ENCODE measurements at places on chromosomes 7 and 10.

- DNase-seq, result no peak
Measured at GRCh38 chr7:128032605-128033235, 1.5 kb upstream of the LRRC4 start.

DNA sequence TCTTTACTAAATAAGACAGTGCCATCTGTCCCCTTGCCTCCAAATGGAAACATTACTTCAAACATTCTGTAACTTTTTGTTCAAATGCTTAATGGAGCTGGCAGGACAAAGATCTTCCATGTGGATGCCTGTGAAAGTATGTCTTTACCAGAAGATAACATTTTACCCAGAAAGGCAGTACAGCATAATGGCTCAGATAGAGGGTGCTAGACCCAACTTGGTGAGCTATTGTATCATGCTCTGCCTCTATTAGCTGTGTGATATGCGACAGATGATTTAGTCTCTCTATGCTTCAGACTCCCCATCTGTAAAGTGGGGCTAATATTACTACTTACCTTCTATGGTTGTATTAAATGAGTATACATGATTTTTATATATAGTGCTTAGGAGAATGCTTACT is 8.8 kb upstream of the SMKR1 start:
- DNase-seq, result no peak

DNA sequence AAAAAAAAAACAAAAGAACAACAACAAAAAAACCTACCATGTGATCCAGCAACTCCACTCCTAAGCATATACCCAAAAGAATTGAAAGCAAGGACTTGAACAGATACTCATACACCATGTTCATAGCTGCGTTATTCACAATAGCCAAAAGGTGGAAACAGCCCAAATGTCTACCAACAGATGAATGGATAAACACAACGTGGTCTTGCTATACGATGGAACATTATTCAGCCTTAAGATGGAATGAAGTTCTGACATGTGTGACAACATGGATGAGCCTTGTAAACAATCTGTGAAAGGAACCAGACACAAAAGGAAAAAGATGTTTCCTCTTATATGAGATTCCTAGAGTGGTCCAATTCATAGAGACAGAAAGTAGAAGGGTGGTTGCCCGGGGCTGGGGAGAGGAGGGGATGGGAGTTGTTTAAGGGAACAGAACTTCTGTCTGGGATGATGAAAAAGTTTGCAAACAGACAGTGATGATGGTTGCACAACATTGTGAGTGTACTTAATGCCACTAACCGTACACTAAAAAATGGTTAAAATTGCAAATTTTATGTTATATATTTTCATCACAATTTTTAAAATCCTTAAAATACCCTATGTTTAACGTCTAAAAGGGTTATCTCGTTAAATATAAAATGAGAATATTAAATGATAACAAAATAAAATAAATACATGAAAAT is 11.6 kb downstream of the CLEC2L start:
- DNase-seq, result no peak

- no peak for DNase-seq
Measured at GRCh38 chr7:78226059-78226719, 427.6 kb downstream of the PHTF2 start.

- DNase-seq, result no peak
Measured at GRCh38 chr7:44325811-44326241, 432 bp upstream of the CAMK2B start.

DNA sequence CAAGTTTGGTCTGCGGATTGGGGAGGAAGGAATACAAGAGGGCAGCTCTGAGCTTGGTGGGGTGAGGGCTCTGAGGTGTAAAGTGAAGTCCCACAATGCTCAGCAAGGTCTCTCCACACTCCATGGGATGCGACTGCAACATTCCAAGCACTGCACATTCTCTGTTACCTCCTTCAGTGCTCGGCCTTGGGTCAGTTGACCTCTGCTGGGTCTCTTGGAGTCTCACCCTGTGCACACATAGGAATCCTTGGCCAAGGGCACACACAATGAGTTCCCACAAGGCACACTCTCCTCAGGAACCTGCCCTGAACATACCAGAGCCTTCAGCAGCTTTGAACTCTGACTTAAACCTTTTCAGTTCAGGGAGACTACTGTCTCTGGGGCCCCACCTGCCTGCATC is 2.4 kb upstream of the WDFY4 start:
- DNase-seq, result no peak

GRCh38 chr10:109837384-109837783 is 85.9 kb downstream of the XPNPEP1 start:
- DNase-seq, result no peak

GRCh38 chr7:3760651-3761050 is 459.6 kb downstream of the SDK1 start:
- DNase-seq, result no peak

- DNase-seq, result no peak
Measured at GRCh38 chr10:13113544-13113943, 13.6 kb downstream of the OPTN start.

- no peak for DNase-seq
Measured at GRCh38 chr7:82376739-82377138, 66.8 kb downstream of the CACNA2D1 start.

DNA sequence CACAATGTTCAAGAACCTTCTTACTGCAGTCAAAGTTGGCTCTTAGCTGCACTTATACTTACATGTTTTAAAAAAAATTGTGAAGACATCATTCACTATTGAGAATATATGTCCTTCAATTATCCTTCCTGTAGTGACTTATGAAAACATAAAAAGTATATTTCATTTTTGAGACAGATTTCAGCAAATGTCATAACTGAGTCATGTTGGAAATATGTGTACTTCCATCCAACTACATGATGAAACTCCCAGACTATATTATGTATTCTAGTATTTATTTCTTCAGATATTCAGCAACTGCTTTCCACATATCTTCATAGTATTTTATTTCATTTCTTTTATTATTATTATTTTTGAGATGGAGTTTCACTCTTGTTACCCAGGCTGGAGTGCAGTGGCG is 160.2 kb downstream of the ARHGAP12 start:
- no peak for DNase-seq

- no peak for DNase-seq
Measured at GRCh38 chr10:118851062-118852035, 96.6 kb upstream of the CACUL1 start.

DNA sequence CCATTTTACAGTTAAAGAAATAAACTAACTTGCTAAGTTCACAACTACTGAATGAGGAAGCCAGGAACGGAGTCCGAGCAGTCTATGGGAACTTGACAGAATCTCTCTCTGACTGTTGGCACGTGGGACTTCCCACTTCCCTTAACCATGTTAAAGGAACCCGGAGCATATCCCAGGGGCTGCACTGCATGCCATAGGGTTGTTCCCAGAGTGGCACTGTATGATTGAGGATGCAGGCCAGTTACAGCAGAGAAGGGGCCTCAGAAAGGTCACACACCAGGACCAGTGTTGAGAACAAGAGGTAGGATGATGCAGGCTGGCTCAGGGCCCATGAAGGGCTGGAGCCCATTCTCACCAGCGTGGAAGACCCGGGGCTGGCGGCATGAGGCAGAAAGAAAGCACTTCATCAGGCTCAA is 201.8 kb downstream of the NSUN6 start:
- no peak for DNase-seq

DNA sequence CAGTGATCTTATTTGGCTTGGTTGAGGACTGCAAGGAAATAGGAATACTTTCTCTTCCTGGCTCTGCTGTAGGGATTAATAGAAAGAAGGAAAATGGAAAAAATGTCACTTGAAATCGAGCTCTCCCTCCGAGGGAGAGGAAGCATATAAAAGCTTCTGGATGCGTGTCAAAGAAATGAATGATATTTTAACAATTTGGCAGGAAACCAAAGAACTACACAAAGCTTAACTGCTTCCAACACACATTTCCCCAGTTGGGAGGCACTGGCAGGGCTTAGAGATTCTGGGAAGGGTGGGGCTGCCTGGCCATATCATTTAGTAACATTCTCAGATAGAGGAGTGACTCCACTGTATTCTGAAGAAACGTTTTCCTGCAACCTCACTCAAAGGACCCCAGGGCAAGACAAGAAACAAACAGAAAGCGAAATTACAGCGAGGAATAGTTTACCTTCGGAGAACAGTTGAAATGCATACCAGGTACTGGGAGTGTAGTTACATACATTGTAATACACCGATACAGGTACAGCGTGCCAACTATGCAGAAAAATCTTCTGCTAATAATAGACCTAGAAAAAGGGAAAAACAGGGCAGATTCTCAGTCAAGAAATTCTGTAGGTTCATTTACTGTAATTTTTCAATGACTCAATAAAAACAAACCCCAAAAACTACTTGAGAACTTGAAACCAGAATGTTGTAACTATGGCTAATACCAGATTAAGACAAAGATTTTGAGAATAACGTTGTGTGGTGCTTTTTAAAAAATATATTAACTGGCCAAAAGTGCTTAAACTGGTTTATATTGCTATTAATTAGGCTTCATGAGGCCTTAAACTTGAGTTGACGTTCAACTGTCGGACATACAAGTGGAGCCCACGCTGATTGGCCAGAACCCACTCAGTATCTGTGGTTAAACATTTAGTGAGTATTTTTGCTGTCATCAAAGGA is 75.7 kb upstream of the ASAH2 start:
- no peak for DNase-seq

- DNase-seq, result no peak
Measured at GRCh38 chr7:158771-159170, 33.6 kb upstream of the FAM20C start.

- no peak for DNase-seq
Measured at GRCh38 chr7:105610165-105610930, 29.1 kb upstream of the EFCAB10 start.

GRCh38 chr7:134083766-134084487 is 43.2 kb upstream of the LRGUK start:
- DNase-seq, result no peak

GRCh38 chr7:138116892-138117291 is 40.6 kb downstream of the AKR1D1 start:
- DNase-seq, result no peak

DNA sequence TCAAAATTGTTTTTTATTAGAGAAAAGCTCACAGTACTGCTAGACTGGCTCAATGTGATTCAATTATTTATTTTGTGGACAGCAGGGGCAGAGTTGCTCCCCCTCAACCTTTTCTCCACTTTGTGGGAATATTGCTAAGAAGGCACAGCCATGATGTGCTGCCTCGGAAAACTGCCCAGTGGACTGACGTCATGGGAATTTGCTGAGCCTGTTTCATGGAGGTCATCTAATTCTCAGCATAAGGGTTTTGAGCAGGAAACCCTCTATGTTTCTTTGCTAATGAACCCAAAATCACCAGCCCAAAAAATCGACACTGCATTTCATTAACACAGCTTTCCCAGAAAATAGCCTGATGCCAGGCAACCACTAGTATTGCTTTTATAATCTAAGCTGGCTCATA is 228.8 kb upstream of the FAM3C start:
- no peak for DNase-seq

DNA sequence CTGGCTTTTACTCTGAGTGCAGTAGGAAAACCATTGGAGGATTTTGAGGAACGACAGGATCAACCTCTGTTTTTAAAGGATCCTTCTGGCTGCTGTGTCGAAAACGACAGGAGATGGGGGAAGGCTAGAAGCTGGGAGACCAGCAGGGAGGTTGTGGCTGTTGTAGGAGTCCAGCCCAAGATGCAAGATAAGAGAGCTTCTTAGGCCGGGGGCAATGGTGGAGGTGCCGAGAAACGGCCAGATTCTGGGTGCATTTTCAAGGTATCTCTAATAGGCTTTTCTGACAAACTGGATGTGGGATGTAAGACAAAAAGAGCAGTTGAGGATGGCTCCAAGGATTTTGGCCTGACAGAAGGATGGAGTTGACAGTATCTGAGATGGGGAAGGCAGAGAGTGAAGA is 10.3 kb upstream of the PVRIG start:
- no peak for DNase-seq

DNA sequence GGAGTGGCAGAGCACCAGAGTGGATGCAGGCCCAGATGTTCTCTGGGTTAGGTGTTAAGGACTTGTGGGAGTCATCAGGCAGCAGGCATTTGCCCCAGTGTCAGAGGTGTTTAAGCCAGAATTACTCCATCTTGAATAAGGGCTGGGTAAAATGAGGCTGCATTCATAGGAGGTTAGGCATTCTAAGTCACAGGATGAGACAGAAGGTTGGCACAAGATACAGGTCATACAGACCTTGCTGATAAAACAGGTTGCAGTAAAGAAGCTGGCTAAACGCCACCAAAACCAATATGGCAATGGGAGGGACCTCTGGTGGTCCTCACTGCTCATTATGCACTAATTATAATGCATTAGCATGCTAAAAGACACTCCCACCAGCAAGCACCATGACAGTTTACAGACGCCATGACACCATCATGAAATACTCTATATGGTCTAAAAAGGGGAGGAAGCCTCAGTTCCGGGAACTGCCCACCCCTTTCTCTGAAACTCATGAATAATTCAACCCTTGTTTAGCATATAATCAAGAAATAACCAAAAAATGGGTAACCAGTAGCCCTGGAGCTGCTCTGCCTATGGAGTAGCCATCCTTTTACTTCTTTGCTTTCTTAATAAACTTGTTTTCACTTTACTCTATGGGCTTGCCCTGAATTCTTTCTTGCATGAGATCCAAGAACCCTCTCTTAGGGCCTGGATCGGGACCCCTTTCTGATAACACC is 882 bp upstream of the LRRC61 start:
- no peak for DNase-seq

DNA sequence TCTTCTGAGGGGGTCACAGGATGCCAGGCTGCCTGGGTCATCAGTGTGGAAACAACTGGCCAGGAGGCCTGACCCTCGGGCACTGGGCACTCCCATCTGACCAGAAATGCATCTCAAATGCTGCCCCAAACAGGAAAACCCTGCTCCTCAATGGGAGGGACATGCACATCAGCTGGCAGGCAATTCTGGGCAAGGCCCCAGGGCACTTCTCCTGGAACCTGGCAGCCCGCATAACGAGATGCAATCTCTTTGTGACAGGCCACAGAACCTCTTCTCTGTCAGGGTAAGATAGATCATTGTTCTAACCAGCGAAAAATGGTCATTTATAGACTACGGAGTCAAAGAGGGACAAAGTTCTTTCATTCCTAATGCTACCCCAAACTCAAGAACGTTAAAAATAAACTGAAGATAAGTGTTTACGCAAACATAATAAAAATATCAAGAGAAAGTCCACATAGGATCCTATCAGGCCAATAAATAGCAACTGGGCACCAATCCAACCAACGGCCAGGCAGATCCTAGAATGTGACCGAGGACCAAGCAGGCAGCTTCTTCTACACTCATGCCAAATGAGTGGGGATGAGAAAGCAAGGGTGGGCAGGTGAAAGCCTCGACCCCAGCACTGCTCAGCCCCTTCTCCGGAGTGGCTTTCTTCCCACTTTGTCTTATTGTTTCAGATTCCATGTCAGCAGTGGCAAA is 212.3 kb downstream of the TCERG1L start:
- DNase-seq, result no peak

GRCh38 chr7:73866446-73866767 is 5.4 kb downstream of the TMEM270 start:
- DNase-seq, result no peak

All from stimulated activated CD4-positive, alpha-beta T cell treated with anti-CD3 and anti-CD28 coated beads, TNF-alpha, amount 100 ng/mL, for 1 hour (primary cell).